Fibroblast of mammary gland (primary cell): ENCODE measurements at places on chromosomes 3 and 15.
A peak's percentile ranks its signal among the peaks of the same experiment; 100 is the strongest.

GRCh38 chr3:60330107-60330506, 921.1 kb downstream of the FHIT start:
- no peak for DNase-seq

DNA sequence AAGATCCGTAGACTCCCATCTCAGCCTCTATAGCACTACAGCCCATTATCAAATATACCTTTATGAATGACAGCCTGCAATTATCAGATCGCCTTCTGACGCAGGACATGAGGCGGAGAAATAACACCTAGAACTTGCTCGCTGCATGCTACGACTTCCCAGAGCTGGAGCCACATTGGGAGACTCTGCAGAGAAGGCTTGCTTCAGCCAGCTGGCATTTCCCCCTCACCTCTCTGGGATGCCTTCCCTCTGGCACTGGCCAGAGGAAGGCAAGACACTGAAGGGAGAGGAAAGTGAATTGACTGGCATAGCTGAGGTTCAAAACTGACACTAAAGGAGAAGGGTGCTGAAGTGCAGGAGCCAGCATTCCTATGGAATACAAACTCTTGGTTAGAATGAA, 131.7 kb downstream of the GABRB3 start:
- DNase-seq = no peak

- no peak for DNase-seq
These were observed 290.3 kb upstream of the ONECUT1 start for GRCh38 chr15:53080484-53080883.

- peak; percentile 98 for DNase-seq
These were observed 45.6 kb downstream of the LRTM1 start for GRCh38 chr3:54882129-54882833.

- DNase-seq = peak; percentile 99
These were observed 63.4 kb upstream of the LEKR1 start for GRCh38 chr3:156762631-156763185.
